HepG2 (cell line): ENCODE measurements at places on chromosomes 3 and 15.
A peak's percentile ranks its signal among the peaks of the same experiment; 100 is the strongest.

GRCh38 chr15:70852501-70853317, 1.2 kb downstream of the LARP6 start:
- no peak for DNase-seq

DNA sequence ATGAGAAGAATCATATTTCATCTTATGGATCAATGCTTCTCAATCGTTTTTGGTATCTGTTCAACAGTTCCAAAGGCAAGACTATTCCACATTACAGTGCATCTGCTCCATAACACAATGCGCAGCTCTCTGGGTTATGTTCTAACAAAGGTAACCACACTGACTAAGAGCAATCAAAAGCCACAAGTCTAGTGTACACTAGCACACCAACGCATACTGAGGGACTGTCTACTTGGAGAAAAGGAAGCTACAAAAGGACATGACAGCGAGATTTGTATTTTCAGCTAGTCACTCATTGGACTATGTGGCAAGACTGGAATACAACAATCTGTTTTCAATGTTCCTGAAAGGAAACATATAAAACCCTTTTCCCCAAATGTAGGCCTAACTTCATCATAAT, 35.8 kb downstream of the SETD2 start:
- DNase-seq, result no peak

DNA sequence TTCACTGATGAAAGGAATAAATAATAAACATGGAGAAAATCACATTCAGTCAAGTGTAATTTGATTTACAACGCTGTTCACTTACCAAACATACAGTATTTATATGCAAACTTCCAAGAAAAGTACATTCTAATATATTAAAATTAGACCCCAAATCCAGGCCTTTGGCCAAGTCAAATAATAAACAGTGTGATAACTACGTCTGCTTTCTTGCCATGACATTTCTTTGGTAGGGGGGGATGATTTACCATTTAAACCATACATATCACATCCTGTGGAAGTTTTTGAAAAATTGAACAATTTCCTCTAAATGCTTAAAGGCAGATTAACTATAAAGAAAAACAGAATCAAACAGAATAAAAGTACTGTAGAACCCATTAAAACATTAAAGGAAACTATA, 368.2 kb upstream of the WNT5A start:
- DNase-seq, result no peak

DNA sequence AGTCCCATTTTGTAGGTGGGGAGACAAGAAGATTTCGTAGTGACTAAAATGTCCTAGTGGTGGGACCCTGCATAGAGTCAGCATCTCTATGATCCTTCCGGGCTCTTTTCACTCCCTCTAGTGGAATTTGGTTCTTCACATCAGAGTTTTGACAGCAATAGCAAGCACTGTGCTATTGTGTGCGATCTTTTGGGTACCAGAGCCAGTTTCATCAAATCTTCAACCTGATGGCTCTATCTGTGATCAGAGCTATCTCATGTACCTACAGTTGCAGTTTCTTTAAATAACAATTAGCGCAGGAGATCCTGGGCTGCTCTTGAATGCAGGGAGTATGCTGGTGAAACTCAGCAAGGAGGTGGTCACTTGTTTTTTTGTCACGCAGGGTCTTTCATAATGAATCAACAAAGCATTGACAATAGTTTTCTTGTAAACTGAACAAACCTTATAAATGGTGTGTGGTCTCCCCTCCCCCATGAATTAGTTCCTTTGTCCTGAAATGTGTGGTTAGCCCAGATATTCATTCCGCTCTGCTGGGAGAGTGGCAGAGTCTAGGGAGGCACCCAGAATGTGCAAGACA, 257.2 kb upstream of the SOX2 start:
- DNase-seq, result no peak

GRCh38 chr3:15610082-15610759, 8.7 kb downstream of the BTD start:
- DNase-seq, result peak; percentile 63

DNA sequence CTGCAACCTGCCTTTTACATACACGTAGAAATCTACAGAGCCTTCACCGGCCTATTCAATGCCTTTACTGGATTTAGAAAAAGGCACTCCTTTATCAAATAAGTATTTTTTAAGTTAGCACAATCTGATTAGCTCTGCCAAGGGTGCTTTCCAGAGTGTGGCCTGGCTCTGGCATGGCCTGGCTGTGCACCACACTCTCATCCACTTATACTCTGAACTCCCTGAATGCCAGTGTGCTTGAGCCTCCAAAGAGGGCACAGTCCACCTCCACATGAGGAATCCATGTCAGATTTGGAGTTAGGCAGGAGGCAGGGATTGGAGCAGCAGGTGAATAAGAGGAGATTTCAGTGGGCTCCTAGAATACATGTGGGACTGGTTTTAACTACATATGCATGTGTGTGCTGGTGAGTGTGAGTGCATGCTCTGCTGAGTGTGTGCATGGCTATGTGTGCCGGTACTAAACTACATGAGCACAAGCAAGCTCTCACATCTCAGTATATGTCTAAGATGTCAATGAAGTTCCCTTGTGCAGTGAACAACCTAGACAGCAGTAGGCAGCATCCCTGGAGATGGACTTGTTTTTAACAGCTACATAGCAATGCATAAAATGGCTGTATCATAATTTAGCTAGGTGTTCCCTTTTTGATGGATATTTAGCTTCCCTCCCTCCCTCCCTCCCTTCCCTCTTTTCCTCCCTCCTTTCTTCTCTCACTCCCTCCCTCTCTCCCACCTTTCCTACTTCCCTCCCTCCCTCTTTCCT, 17.8 kb upstream of the ZFAND6 start:
- no peak for DNase-seq

DNA sequence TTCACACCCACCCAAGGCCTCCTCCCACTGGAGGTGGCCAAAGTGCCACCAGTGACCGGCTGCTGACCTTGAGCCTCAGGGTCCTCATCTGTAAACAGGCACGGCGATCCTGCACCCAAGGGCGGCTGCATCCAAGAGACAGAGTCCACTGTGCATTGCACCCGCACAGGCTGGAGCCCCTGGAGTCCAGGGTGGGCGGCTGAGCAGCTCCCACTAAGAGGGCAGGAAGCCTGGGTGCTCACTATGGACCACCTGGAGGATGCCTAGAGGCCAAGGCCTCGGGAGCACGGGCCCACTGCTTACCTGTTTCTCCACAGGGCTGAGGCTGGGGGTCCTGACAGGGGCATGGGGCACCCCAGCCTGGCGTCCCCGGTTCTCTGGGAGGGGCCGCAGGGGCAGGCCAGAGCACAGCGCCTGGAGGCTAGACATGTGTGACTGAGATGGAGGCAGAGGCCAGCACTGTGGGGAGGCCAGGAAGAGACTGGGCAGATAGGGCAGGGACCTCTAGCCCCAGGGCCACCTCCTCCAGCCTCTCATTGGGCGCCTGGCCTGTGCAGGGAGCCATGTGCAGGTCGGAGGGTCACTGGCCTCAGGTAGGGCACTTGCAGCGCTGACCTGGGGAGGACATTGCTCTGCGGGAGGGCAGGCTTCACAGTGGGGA, at the start of gene UROC1:
Gene UROC1, minus strand, starts transcription at position 483 of the 661 bp plus-strand sequence. Its CDS starts 54 bp downstream, at position 429.
- DNase-seq, result no peak

DNA sequence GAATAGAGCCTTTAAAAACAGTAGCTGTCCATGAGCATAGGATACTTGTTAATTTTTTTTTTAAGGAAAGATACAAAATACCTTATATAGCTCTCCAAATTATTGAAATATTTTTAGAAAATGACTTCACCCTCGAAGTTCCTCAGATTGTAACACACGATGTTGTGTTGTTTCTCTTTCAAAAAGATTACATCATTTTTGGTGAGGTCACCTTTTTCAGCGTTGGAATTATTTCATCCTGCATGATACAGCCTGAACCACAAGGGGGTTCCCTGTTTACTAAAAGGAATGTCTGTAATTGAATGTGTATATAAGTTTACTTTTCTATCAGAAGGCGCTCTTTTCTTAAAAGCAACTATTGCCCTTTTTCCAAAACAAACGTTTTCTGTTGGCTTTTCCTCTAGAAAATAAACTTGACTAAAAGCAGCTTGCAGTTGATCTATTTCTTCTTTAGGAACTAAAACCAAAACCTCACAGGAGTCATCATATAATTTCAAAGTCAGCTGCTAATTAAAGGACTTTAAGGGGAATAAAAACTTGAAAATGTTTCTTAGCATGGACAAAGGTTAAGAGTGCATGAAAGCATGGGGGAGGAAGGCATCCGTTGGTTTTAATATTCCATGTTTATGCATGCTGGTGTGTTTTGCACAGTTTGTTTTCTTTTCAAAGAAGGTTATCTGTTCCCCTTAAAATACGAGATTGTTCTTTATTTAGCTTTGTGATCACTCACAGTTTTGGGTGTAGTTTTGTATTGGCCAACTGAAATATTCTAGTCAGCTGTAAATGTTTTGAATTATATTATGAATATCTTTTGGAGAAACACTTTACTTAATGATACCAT, 29.4 kb downstream of the LYSMD4 start:
- DNase-seq, result peak; percentile 62

DNA sequence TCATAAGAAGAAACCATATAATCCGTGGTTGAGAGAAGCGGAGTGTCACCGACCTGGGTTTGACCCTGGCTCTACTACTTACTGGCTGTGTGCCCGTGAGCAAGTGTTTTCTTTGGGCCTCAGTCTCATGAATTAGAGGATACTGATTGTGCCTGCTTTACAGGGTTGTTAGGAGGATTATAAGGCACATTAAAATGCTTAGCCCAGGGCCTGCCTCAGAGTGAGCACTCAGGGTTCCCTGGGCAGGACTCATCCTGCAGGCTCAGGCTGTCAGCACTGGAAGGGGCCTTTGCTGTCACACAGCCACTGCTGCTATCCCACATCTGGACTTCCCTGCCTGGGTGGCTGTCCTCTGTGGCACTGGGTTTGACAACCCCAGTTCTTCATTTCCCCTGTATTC, 4.7 kb downstream of the PLA2G4F start:
- DNase-seq, result no peak

GRCh38 chr3:139286825-139287224, 57.0 kb upstream of the MRPS22 start:
- no peak for DNase-seq
